HCT116 (cell line): ENCODE measurements at places on chromosomes 12 and 14. TPM values are rescaled to one million over a fixed set of nuclear protein-coding genes. Genes with fewer than 3 reads are reported as not detected.

Gene PAPLN
- total RNA-seq, result 9.6 TPM

- DNase-seq, result no peak
- H3K36me3 ChIP-seq, result no peaks in the 10 kb centered on the region
- no peak overlapping the region for H3K4me3 ChIP-seq
- H3K27me3 ChIP-seq, result no peaks in the 10 kb centered on the region
- no peak overlapping the region for H3K27ac ChIP-seq
These were observed 47.8 kb downstream of the SLC41A2 start for GRCh38 chr12:104910196-104910840.

DNA sequence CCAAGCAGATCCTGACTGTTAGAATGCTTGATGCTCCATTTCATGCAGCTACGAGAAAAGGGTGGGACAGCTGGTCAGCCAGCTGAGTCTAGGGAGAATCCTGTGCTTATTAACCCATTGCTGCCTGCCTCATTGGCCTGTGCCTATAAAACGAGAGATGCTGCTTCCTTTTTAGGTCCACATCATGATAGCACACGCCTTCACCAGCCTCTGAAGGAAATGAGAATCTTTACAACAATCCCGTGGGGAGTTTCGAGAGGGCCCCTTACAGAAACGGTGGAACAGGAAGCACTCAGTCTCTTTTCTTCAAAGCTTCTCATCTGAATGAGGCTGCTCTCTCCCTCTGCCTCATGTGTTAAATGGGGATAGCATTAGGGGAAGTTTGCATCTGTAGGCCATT lies 147.3 kb upstream of the RFLNA start:
- no peaks in the 10 kb centered on the region for H3K4me1 ChIP-seq
- H3K4me3 ChIP-seq, result no peak overlapping the region
- DNase-seq, result no peak
- H3K27ac ChIP-seq, result no peak overlapping the region
- H3K27me3 ChIP-seq, result no peaks in the 10 kb centered on the region

- no peaks in the 10 kb centered on the region for H3K36me3 ChIP-seq
- H3K27ac ChIP-seq, result no peak overlapping the region
- no peak for DNase-seq
These were observed 1.6 kb upstream of the ACVRL1 start for GRCh38 chr12:51905471-51906429.

DNA sequence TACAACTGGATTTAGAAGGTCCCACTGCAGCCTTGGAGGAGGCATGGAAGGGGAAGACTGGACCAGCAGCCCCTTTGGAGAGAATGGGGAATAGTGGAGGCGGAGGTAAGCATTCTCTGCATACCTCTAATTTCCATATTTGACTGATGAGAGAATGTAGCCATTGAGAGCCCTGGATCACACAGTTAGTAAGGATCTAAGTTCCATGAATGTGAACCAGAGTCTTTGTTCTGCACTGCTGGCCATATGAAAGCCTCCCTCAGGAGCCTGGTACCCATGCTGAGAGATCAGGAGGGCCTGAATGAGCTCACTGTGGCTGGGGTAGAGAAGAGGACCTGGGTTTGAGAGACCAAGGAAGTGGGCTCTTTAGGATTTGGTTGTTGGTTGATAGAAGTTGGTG lies 192.1 kb downstream of the TMEM132C start:
- H3K4me3 ChIP-seq, result no peak overlapping the region
- no peak for DNase-seq
- H3K27me3 ChIP-seq, result no peaks in the 10 kb centered on the region

- no peak overlapping the region for H3K4me3 ChIP-seq
- H3K27ac ChIP-seq, result no peak overlapping the region
- DNase-seq, result no peak
- no peaks in the 10 kb centered on the region for H3K36me3 ChIP-seq
- no peaks in the 10 kb centered on the region for H3K27me3 ChIP-seq
These were observed 11.4 kb downstream of the MMP14 start for GRCh38 chr14:22847661-22848341.

DNA sequence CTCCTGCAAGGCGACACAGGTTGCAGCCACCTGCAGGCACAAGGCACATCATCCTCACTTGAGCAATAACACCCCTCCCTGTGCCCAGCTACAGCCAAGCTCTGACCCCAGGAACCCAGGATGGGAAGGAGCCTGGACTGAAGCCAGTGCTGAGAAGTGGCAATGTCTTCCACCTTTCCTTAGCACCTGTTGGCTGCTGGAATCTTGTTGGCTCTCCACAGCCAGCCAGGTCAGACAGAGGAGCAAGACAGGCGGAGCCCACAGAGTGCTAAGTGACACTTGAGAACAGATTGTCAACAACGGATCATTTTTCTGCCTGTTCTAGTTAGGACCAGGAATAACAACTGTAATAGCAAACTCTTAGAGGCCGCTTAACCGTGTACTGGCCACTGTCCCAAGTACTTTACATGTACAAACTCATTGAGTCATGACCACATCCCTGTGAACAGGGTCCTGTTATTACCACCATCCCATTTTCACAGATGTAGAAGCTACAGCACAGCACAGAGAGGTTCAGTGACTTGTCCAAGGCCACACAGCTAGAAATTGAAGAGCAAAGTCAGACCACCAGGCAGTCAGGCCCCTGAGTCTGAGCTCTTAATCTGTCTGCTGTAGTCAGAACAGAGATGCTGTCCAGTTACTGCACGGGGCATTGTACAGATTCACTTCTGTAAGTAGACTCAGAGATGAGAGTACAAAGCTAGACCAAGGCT lies 45.6 kb downstream of the RNFT2 start:
- no peaks in the 10 kb centered on the region for H3K27me3 ChIP-seq
- H3K36me3 ChIP-seq, result peaks cover 21% of the 10 kb centered on the region

- no peaks in the 10 kb centered on the region for H3K36me3 ChIP-seq
- peaks cover 56% of the 10 kb centered on the region for H3K4me1 ChIP-seq
- DNase-seq, result no peak
- H3K4me3 ChIP-seq, result no peak overlapping the region
- H3K27ac ChIP-seq, result no peak overlapping the region
- H3K27me3 ChIP-seq, result no peaks in the 10 kb centered on the region
These were observed 10.2 kb upstream of the EMP1 start for GRCh38 chr12:13186302-13186701.

GRCh38 chr12:26651566-26652188 lies 181.3 kb downstream of the ITPR2 start:
- H3K27ac ChIP-seq, result no peak overlapping the region
- no peaks in the 10 kb centered on the region for H3K36me3 ChIP-seq
- no peaks in the 10 kb centered on the region for H3K27me3 ChIP-seq
- no peaks in the 10 kb centered on the region for H3K4me1 ChIP-seq
- DNase-seq, result peak; percentile 41

GRCh38 chr14:75578102-75578785 lies at the start of gene FLVCR2:
Gene FLVCR2 (plus strand): TSS chr14:75578620. CDS start chr14:75578973, 353 bp downstream.
- peak within 1 kb of the TSS; percentile 4; the same call in 1 of the 2 replicates for H3K27ac ChIP-seq
- peak within 1 kb of the TSS; percentile 50 for H3K4me3 ChIP-seq
- no peaks in the 10 kb centered on the region for H3K36me3 ChIP-seq

GRCh38 chr12:51951843-51952722 lies 584 bp downstream of the ACVR1B start:
- DNase-seq, result no peak
- H3K36me3 ChIP-seq, result no peaks in the 10 kb centered on the region
- peaks cover 3% of the 10 kb centered on the region; the same call in 1 of the 2 replicates for H3K27me3 ChIP-seq
- peak overlapping the region; percentile 88 for H3K4me3 ChIP-seq
